ENCODE measurements at places on chromosomes 16 and 17. TPM values are rescaled to one million over a fixed set of nuclear protein-coding genes. Genes with fewer than 3 reads are reported as not detected.

Gene CCL13
- 1.3 TPM for total RNA-seq

DNA sequence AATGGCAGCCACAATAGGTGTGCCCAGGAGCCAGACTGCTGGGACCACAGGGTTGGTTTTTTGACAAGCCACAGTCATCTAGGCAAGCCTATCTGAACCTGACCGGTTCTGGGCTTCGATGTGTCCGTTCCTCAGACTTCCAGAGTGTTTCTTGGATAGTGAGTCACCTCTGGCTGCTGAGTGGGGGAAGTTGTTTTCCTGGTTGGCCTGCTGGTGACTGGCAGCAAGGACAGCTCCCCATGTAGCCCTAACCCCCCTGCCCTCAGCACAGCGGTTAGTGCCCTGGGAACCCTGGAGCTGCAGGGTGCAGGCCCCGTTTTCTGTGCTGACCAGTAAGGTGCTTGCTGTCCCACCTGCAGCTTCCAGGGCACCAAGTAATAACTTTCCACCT, 65.5 kb downstream of the PLD6 start:
- no peak for DNase-seq

DNA sequence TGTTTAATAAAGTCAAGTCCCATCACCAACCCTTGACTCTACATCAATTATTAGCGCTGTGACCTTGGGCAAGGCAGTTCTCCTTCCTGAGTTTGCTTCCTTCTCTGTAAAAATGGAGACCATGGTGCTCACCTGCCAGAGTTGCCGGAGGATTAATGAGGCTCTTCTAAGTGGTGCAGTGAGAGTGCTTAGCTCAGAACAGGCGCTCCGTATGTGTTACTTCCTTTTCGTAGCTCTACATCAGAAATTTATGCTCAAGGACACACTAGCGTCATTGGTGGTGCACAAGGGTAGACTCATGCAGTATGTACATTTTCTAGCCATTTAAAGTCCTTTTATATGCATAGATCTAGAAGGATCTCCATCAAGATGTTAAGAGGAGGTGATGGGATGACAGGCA, 17.4 kb upstream of the CMIP start:
- DNase-seq, result no peak

GRCh38 chr17:50264263-50265113, 9.8 kb upstream of the TMEM92 start:
- no peak for DNase-seq

DNA sequence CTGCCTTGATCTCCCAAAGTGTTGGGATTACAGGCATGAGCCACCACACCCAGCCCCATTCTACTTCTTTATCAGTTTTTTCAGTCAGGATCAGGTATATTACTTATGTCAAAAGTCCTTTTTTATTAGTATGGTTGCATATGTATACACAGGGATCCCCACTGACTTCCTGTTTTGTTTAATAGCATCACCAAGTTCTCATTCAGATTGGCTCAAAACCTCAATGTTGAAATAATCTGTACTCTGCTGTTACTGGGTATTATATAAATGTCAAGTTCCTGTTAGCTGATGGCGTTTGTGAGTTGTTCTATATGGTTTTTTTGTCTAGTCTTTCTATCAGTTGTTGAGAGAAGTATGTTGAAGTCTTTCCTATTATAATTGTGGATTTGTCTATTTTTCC, 168.5 kb downstream of the BCAS3 start:
- DNase-seq, result no peak

- DNase-seq, result no peak
Observed at GRCh38 chr17:80834893-80835275, 156.8 kb upstream of the CHMP6 start.

DNA sequence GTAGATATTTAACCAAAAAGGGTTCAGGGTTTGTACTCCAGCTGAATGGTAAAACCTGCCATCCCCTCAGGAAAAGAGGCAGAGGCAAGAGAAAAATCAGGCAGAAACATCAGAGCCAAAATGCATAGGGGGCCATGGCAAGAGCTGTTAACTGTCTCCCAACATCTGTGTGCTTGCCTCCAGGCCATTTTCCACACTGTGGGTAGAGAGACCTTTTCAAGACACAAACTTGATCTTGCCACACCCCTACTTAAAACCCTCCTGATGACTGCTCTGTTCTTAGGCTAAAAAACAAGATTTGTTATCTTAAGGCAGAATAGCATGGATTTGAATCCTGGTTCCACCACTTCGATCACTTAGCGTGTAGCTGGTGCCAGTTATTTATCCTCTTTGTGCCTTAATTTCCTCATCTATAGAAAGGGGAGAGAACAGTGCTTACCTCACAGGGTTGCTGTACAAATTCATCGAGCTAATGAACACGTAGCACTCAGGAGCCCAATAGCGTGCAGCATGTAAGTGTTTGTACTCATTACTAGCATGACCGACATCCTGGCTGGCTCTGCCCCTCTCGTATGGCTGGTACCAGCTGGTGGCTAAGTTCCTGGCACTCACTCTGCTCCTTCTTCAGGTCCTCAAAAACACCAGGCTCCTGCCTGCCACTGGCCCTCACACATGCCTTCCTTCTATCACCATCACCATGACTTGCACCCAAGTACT, 25.8 kb downstream of the STAT3 start:
- no peak for DNase-seq

DNA sequence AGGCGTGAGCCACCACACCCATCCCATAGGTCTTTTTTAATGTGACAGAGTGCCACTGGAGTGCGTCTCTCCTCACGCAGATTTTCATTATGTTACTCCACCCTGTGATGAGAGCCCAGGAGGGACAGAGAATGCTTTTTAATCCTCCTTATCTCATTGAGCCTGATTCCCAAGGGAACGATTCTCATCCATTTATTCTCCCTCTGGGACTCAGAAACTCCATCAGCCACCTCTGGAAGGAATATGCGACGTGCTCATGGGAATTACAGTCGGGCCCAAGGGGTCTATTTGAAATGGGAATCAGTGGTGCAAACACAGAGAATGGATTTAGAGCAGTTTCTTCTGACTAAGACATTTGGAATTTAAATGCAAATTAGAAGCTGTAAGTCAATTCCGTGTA, 155.9 kb upstream of the HSBP1 start:
- DNase-seq, result no peak

All from right atrium auricular region (tissue), 2 donors.